ENCODE measurements at places on chromosomes 7 and 10.

DNA sequence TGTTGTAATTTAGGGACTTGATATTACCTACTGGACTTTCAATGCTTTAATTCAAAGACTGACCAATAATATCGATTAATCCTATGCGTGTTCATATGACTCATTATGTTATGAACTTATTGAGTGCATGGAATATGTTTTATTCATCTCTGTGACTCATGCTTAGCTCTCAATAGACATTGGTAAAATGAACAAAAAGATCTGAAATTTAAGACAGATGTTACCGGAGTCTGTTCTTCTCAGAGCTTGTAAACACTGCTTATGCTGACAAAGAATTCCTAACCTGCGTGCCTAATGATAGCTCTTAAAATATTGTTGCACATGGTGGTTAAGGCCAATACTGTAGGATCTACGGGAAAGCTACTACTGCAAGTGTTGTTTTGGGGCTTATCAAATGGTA, 131.5 kb upstream of the ACBD5 start:
- no peak for DNase-seq

GRCh38 chr10:10644008-10644646, 373.5 kb upstream of the CELF2 start:
- no peak for DNase-seq

DNA sequence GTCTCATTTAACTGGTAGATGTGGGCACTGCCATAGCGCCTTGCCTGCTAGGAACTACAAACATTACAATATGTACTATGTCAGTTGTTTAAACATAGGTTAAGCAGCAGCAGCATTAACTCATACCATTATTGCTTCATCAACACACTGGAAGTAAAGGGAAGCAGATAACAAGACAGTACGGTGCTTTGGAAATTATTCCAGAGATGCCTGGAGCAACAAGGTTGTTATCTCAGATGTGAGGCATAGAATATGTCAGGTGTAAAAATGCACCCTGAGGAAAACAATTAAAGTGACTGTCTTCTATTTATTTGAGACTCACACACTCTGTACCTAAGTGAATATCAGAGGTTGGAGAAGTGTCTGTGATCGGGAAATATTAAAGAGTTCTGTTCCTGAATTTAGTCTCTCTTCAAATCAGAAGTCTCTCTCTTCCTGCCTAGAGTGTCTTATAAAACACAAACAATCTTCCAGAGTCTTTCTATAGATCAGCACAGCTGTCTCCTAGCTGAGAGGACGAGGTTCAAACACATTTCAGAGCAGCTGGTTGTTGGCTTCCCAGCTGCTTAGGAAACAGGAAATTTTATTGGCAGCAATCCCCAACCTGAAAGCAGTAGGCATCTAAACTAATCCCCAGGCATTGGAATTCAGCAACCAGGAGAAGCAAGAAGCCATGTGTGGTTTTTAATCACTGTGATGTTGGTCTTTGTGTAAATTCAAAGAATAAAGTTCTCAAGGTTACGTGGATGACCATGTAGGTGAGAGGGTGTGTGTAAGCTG, 994.4 kb upstream of the LRRTM3 start:
- no peak for DNase-seq

- no peak for DNase-seq
Measured at GRCh38 chr10:43890124-43890523, 241.4 kb upstream of the ZNF32 start.

- DNase-seq: no peak
Measured at GRCh38 chr10:6956562-6956961, 376.5 kb upstream of the PRKCQ start.

GRCh38 chr10:60809157-60809556, 30.9 kb downstream of the CDK1 start:
- DNase-seq: no peak

DNA sequence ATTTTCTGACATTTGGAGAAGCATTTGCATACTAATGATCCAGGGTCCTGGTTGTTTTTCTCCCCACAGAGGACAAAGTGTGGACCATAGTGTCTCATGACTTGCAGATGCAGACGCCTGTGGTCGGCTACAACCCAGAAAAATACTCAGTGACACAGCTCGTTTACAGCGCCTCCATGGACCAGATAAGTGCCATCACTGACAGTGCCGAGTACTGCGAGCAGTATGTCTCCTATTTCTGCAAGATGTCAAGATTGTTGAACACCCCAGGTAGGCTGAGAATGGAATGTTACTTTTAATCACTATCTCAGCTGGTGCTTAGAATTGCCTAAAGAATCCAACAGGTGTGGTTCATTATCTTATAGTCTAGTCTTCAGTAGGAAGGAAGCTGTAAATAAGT, 951.5 kb upstream of the C7orf33 start:
- no peak for DNase-seq

- DNase-seq: no peak
Measured at GRCh38 chr10:17265468-17265867, 37.4 kb downstream of the VIM start.

- DNase-seq: no peak
Measured at GRCh38 chr10:24701447-24701846, 22.2 kb downstream of the ARHGAP21 start.

- DNase-seq: no peak
Measured at GRCh38 chr7:12637328-12637727, 50.1 kb upstream of the ARL4A start.

DNA sequence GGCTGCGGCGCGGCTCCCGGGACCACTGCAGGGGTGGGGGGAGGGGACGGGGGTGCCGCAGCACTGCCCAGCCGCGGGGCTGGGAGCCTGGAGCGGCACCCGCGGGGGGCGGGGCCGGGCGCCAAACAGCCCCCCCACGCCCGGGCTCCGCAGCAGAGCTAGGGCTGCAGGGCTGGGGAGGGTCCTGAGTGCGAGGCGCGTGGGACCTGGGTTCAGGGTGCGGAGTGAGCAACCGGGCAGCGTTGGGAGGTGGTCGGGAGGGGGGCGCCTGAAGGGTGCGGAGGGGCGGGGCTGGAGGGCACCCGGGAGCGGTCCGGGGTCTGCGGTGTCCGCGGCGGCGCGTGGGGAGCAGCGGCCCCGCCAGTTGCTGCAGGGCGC, 528 bp downstream of the CAMK2G start:
- DNase-seq: no peak

GRCh38 chr7:84058311-84059076, 136.1 kb downstream of the SEMA3A start:
- no peak for DNase-seq

- no peak for DNase-seq
Measured at GRCh38 chr7:6652446-6653011, 15.4 kb downstream of the ZNF316 start.

DNA sequence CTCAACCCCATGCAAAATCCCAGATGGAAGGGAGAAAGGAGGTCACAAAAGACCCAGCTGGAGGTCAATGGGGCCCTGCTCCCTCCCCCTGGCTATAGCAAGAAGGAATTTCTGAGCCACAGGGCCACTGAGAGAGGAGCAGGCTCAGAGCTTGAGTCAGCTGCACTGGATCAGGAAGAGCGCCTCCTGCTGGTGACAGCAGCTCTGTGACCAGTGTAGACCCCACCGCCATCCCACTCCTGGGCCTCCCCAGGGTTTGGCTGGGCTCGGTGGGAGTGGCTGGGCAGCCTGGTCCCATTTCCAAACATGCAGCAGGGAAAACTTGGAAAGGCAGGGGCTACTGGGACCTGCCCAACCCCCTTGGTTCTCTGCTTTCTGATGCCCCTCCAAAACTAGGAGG, 31.5 kb upstream of the PRLHR start:
- DNase-seq: peak; percentile 4

- no peak for DNase-seq
Measured at GRCh38 chr7:153935095-153935494, 117.1 kb upstream of the DPP6 start.

DNA sequence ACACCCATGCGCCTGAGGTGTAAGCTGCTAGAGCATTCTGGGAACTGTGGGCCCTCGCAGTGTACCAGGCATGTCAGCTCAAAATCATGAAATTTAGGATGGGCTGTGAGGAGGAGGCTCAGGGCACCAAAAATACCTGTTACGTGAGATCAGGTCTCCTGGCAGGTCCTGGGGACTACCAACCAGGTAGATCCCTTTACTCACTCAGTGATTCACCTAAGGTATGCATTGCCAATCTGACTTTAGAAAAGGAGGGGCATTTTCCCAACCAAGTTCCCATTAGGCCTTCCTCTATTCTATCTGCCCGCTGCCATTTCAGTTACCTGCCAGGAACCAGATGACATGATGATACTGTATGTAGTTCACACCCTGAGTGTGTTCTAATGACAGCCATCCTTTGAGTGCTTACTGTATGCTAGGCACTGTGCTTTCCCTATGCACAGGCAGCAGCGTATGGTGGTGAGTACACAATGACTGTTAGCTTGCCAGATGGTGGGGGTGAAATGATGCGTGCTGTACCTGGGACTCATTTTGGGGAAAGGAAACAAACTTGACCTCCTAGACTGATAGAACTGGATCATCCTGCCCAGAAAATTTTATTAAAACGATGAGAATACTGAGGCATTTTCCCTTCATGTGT, 62.0 kb downstream of the CFAP58 start:
- no peak for DNase-seq

GRCh38 chr10:99346247-99346646, 17.1 kb downstream of the CNNM1 start:
- peak; percentile 60 for DNase-seq

GRCh38 chr10:23081221-23081750, 14.1 kb upstream of the MSRB2 start:
- no peak for DNase-seq

GRCh38 chr10:34192646-34193045, 622.5 kb downstream of the PARD3 start:
- DNase-seq: no peak

DNA sequence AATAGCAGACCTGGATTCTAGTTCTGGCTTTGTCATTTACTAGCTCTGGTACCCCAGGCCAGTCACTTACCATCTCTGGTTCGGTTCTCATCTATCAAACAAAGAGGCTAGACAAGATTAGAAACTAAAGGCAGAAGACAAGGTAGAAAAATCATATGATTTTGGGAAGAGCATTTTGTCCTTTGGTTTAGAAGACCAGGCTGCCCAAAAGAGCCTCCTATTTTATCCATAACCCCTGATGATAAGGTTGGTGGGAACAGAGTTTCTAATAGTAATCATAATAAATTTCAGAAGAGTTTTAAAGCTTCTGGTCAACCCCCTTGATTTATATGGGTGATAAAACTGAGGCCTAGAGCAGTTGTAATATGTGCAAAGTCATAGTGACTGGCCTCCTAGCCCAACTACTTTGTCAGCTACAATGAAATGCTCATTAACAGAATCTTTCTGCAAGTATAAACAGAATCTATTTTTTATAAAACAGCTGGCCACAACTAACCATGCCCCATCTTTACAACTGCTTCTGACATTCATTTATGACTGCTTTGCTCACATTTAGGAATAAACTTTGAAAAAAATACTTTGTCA, 23.4 kb downstream of the COX15 start:
- DNase-seq: no peak

DNA sequence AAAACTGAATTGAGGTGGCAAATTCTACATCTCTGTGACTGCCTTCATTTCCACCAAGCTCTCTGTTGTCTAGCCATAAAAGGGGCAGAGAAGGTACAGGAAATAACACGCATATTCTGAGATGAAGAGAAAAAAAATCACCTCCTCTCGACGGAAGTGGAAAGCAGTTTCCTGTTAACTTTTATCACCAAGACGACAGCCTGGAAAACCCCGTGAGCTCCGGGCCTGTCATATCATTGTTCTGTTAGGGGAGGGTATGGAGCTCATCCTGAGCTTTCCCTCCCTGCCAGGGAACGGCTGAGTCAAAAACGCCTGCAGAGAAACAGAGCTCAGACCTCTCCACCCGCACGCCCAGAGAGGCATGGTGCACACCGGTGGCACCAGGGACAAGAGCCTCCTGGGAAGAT, 200.3 kb downstream of the PRPF18 start:
- DNase-seq: peak; percentile 82

GRCh38 chr7:67512481-67512880, 515.8 kb downstream of the TYW1 start:
- DNase-seq: no peak

DNA sequence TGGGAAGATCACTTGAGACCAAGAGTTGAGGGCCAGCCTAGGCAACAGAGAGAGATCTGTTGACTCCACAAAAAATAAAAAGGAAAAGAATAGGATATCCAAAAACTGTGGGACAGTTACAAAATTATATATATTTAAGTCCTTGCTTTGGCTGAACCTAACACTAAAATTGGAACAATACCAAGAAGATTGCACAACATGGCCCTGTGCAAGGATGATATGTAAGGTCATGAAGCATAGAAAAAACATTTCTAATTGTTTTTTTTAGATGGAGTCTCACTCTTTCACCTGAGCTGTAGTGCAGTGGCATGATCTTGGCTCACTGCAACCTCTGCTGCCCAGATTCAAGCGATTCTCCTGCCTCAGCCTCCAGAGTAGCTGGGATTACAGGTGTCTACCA, 139.0 kb downstream of the TPST1 start:
- DNase-seq: no peak

GRCh38 chr10:120760253-120760652, 90.9 kb upstream of the WDR11 start:
- DNase-seq: no peak

- DNase-seq: peak; percentile 44
Measured at GRCh38 chr10:103772096-103772845, 83.1 kb downstream of the SH3PXD2A start.

DNA sequence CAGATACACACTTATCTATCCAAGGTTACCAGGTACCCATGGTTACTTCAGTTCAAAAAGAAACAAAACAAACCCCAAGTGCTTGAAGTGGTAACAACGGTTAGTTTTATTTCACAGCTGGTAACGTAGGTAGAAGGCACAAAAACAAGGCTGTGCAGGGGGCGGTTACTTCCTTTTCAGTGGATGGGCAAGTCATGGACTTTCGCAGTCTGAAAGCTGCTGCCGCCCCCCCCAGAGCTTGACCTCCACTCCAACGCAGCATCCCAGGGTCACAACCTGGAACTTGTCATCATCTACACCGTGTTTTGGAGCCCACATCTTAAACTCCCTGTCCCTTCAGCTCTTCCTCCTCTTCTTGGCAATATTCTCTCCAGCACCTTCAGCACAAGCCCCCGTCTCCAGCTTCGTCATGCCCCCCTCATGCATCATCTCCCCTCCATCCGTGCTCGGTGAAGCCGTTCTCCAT, 181.2 kb upstream of the ITGB1 start:
- DNase-seq: no peak

DNA sequence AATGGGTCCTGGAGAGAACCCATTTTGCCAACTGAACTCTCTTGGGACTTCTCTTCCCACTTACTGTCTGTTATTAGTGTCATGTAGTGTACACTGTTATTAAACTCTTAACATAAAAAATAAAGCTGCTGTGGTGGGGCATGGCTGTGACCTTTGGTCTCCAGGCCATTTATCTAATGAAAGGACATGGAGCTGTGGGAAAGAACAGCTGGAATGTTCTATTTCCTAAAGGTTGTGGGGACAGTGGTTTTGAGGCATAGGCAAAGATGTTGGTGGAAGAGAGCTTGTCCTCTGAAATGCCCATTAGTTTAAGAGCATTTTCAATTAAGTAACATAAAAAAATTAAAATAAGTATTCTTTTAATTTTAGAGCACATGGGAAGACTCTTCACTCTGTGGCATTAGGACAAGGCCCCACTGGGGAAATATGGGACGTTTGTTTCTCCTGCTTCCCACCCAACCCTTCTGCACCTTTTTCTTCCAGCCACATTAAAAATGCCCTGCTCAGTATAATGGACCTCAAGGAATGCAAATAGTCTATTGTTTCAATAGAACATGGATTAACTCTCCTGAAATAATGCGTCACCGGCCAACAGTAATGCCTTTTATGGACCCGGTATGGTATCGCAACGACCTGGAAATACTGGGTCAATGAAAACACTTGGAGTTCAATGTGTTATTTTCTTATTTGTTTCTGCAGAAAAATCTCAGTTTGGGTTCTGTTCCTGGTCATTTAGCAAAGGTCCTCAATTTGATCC, 149.6 kb downstream of the BUB3 start:
- no peak for DNase-seq

GRCh38 chr7:5631152-5631551, 150.3 kb downstream of the RNF216 start:
- no peak for DNase-seq
